ENCODE measurements at places on chromosomes 1 and 21. TPM values are rescaled to one million over a fixed set of nuclear protein-coding genes. Genes with fewer than 3 reads are reported as not detected.

LCE1A gene
- not detected for total RNA-seq

FMOD gene
- 0.19 TPM for total RNA-seq

KLHL20 gene
- 36.6 TPM for total RNA-seq

AGTRAP gene
- total RNA-seq = 50.6 TPM

TRIM17 gene
- not detected for total RNA-seq

HES3 gene
- total RNA-seq = not detected

AVPR1B gene
- not detected for total RNA-seq

CALML6 gene
- under 0.01 TPM for total RNA-seq

ASAP3 gene
- total RNA-seq = 15.7 TPM

WDR4 gene
- total RNA-seq = 18.3 TPM

INTS7 gene
- total RNA-seq = 18.2 TPM

ID3 gene
- 400 TPM for total RNA-seq

SYT14 gene
- total RNA-seq = 0.48 TPM

OR2T27 gene
- total RNA-seq = not detected

MAN1C1 gene
- 6.2 TPM for total RNA-seq

PBX1 gene
- total RNA-seq = 12.1 TPM

PLA2G5 gene
- not detected for total RNA-seq

CA6 gene
- total RNA-seq = not detected

AMY2A gene
- total RNA-seq = not detected

COL9A2 gene
- 0.33 TPM for total RNA-seq

CLCA2 gene
- total RNA-seq = 0.10 TPM

G0S2 gene
- total RNA-seq = 4.6 TPM

ARHGEF16 gene
- total RNA-seq = 1.1 TPM

DAB1 gene
- total RNA-seq = not detected

RCSD1 gene
- total RNA-seq = 0.96 TPM

LMX1A gene
- not detected for total RNA-seq
